ENCODE measurements at places on chromosomes 3 and 15.

DNA sequence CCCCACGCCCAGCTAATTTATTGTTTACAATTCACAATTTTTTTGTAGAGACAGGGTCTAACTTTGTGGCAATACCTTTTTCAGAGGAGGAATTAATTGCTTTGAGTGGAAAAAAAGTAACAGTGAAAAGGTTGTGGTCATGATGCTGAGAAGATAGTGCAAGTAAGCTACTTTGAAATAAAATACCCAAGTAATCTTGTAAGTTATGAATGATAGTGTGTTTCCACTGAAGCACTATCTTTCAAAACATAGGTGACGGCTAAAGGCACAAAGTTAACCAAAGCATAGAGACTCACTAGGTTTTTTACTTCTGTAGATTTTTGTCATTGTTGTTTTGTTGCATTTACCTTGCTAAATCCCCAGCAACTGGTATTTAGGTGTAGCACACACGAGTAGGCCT lies 101.2 kb upstream of the C15orf61 start:
- DNase-seq = no peak

GRCh38 chr3:189383630-189384029 lies 211.9 kb downstream of the TPRG1 start:
- DNase-seq = no peak

- DNase-seq = no peak
These were observed 26.0 kb downstream of the CYP19A1 start for GRCh38 chr15:51312166-51313073.

- DNase-seq = no peak
These were observed 15.4 kb upstream of the VPS8 start for GRCh38 chr3:184796551-184796950.

GRCh38 chr15:45630917-45631691 lies 3.7 kb upstream of the SQOR start:
- no peak for DNase-seq

DNA sequence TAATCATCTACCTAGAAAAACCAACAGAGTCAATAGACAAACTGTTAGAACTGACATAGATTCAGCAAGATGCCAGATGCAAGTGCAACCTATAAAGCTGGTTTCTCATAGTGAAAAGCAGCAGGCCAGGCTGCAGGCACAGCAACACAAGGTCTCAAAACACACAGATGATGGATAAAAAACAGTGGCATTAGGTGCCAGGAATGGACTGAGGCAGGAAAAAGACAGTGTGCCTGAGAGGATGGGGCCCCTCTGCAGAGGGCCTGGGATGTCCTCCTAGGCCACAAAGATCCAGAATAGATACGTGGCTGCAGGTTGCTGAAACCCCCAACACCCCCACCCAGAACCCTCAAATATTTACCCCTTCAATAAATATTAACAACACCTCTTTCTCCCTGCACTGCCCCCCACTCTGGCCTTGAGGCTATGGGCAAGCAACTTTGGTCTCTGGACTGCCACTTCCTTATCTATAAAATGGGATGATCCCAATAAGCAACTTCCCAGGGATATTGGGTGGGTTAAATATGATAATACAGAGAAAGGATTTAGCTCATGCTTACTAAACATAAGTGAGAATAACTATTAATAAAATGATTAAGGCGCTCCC lies 35.2 kb upstream of the FGD5 start:
- no peak for DNase-seq
